NCI-H524 (cell line): ENCODE measurements at places on chromosomes 3 and 15.

- no peak for DNase-seq
Observed at GRCh38 chr15:88736204-88736603, 67.0 kb upstream of the ACAN start.

GRCh38 chr15:47196048-47196447, 521.3 kb upstream of the SEMA6D start:
- peak; percentile 97 for DNase-seq

- no peak for DNase-seq
Observed at GRCh38 chr3:24520976-24521419, 26.3 kb upstream of the THRB start.

GRCh38 chr15:44812029-44812517, 75.7 kb downstream of the TRIM69 start:
- DNase-seq = peak; percentile 55

DNA sequence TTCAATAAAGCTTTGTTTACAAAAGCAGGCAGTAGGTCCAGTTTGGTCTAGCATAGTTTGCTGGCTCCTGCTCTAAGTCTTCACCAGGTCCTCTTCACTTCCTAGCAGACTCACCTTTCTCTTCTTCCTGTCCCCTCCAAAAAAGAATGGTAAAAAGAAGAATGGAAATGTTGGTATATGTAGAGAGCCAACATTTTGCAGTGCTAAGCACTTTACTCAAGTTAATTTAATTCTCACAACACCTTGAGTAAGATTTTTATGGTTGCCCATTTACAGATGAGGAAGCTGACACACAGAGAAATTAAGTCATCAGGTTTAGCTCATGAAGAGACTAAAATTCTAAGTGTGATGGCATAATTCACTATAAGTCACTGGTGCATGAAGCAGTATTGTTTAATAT, 230.1 kb upstream of the PRICKLE2 start:
- no peak for DNase-seq

- peak; percentile 57 for DNase-seq
Observed at GRCh38 chr3:42572278-42572677, 9.5 kb downstream of the SEC22C start.
